ENCODE measurements at places on chromosomes 5 and 9. TPM values are rescaled to one million over a fixed set of nuclear protein-coding genes. Genes with fewer than 3 reads are reported as not detected.
A peak's percentile ranks its signal among the peaks of the same experiment; 100 is the strongest.

Gene PTGDS
- not detected for total RNA-seq

Gene TAS2R1
- total RNA-seq = not detected

Gene SHOC1
- total RNA-seq = not detected

DNA sequence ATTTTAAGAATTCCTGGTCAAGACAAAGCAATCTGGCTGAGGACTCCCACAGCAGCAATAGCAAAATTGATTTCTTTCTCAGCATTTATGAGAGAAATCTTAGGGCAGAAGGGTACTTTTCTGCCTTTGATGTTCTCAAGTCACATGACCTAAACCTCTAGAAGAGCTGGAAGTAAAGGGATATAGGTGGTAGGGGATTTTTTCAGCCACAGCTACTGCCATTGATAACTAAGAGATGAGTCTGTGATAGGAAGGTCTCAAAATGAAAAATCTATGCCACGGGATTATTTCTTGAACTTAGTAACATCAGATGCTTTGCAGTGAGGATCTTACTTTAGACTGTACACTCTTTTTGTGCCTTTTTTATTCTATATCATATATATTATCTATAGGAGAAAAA lies 35.6 kb downstream of the IL6ST start:
- DNase-seq = no peak

DNA sequence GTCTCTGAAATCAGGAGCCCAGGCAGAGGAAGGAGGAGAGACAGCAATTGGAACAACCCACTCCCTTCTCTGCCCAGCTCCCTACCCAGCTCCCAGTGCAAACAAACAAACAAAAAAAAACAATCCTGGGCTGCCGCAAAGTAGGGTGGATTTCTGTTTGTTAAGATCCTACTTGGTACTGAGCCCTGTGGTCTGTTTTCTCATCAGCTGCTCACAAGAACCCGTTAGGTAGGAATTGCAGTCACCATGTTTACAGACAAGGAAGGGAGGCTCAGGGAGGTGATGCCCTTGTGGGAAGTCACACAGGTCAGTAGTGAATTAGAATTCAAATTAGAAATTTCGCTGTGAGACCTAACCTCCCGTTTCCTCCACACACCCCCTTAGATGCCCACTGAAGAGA lies 128.8 kb upstream of the RAD23B start:
- DNase-seq = no peak

GRCh38 chr5:39400713-39401578 lies 23.8 kb downstream of the DAB2 start:
- peak; percentile 18 for DNase-seq

- DNase-seq = no peak
These were observed 498.8 kb downstream of the ARHGEF28 start for GRCh38 chr5:74124826-74125225.

All from Caki2 (cell line).